Foreskin keratinocyte (primary cell): ENCODE measurements at places on chromosomes 4 and X.

- DNase-seq, result no peak
Observed at GRCh38 chr4:166042510-166043055, 169.5 kb downstream of the TLL1 start.

DNA sequence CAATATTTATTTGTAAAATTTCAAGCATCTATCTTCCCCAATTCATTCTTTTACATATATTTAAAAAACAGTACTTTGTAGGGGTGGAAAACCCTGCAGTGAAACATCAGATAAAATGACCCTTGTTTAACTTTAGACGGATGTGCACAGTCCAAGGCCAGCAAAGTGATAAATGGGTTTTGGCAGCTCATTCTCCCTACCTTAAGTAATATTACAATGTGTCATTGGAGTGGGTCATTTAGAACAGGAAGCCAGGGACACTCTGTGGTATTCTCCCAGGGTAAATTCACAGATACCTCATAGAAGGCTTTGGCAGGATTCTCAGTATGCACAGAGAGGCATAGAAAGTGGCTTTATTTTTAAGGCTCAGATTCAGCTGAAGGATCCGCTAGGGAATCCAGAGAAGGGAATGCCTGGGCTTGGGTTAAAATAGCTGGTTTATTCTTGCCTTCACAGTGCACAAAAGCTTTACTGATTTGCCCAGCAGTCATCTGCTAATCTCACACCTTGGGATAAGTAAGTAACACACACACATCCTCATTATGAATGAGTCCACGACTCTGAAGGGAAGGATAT lies 206.7 kb downstream of the RASL11B start:
- DNase-seq, result no peak

GRCh38 chrX:79162076-79162475 lies 17.6 kb downstream of the GPR174 start:
- no peak for DNase-seq

DNA sequence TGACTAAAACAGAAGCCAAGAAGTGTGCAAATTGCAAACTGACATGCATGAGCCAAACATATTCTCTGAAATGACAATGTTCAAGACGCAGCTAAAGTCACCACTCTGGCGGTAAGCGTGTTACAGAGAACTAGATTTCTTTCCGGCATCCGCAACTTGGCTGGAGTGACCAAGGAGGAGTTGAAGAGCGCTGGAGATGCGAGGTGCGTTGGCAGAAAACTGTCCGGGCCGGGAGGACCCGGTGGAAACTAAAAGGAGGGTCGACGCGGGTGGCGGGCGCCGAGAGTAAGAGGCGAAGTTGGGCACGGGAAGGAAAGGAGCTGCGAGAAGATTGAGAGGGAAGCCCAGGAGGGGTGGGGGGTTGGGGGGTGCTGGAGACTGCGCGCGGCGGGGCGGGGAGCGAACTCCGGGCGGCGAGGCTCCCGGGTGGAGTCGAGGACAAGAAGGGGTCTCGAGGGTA lies 807 bp downstream of the SEL1L3 start:
- peak; percentile 42 for DNase-seq

GRCh38 chr4:173301518-173302201 lies 32.5 kb downstream of the HMGB2 start:
- DNase-seq, result no peak

DNA sequence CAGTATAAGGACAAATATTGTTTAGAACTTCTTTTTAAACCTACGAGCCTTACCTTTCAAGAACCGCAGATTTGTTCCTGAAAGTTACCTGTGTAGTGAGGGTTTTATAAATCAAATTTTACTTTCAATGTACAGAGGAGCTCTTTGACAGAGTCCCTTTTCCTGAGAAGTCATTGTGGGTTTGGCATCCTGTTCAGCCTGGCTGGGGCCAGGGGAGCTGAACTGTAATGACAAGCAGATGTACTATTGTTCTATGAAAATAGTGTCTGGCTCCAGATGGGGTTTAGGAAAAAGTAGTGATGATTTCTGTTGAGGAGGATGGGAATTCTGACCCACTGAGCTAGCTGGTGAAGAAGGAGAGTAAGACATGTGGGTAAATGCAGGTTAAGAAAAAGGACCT lies 196.2 kb upstream of the PGRMC2 start:
- no peak for DNase-seq

GRCh38 chrX:149950681-149951080 lies 12.4 kb upstream of the EOLA2 start:
- DNase-seq, result no peak

- DNase-seq, result no peak
Observed at GRCh38 chr4:187715466-187715865, 280.1 kb upstream of the ZFP42 start.

DNA sequence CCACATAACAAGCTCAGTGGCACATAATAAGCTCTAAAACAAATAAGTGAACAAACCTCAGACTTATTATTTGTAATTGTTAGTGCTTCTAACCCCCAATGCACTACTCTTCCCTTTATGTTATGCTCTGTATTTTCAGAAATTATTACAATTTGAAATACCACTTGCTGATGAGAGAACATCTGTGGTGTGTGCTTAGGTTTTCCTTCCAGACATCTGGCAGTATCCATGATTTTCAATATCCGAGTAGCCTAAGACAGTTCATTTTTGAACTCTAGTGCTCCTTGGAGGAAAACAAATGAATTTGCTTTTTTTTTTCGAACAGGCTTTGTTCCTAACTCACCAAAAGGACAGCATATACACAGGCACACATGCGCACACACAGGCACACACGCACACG lies 278.7 kb upstream of the CLNK start:
- DNase-seq, result no peak

DNA sequence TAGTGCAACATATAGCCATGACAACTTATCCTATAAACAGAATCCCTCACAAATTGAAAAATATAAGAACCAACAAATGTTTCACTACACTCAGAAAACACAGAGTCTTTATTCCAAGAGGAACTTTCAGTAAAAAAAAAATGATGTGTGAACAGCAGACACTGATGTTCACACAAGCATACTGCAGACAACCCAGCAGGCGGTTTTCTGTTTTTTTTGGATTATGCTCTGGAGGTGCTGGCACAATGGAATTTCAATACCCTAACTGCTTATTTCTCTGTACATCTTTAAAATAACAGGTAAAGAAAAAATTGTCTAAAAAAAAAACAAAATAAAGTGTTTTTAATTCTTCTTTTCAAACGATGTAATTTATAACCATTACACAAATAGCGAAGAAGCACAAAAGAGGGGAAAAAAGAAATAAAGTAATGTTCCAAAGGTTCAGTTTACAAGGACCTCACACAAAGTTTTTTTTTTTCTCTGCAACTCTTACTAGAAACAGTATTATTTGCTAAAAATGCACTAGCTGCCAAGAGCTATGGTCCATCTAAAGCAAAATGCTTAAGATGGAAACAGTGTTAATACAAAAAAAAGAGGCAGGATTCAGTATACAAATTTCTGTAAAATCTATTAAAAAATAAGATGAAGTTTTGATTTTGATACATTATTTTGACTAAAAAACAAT lies 55.3 kb downstream of the ANAPC10 start:
- no peak for DNase-seq

DNA sequence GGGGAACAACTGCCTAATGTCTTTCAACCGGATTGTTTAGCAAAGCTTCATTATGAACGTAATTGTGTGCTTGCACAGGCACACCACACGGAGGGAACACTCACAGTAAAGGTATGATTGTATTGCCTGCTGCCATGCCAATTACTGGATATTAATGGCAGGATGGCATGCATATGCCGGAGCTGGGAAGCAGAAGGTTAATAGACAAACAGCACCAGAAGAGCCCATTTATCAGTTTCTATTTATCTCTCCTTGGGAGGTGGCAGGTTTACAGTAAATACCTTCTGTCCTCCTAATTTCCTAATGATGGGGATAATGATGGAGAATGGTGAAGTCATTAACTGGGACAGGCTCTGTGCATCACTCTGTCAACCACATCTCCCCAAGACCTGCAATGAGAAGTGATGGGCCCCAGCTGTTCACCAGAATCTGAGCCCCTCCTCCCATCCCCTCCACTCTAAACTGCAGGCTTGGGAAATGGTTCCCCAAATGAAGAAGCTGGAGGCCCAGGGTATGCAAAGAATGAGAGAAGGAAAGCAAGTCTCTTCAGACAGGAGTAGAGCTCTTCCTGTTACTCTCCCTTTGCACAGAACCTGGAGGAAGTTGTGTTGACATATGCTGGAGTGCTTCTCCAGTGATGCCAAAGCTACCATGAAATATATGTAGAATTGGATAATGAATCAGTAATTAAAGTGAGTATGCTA lies 160.8 kb downstream of the NAA11 start:
- no peak for DNase-seq

GRCh38 chr4:183299464-183299863 lies 20.6 kb downstream of the CLDN22 start:
- no peak for DNase-seq

GRCh38 chr4:145656156-145656555 lies 23.8 kb upstream of the C4orf51 start:
- DNase-seq, result no peak

DNA sequence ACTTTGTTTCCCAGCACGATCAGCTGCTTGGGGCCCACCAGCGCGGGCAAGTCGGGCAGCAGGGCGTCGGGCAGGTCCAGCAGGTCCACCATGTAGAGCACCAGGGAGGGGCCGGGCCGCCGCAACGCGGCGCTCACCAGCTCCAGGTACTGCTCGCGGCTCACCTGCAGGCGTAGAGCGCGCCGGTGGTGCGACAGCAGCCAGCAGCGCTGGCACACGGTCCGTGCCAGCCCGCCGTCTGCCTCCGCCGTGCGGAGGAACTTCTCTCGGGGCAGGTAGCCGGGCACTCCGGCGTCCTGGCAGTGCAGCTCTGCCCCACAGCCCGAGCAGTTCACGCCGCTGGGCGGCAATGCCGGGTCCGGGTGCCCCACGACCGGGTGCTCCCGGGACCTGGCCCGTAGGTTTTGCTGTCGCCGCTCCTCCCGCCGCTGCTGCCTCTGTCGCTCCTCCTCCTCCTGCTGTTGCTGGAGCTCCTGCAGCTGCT lies 527 bp downstream of the NOA1 start:
- DNase-seq, result peak; percentile 28

DNA sequence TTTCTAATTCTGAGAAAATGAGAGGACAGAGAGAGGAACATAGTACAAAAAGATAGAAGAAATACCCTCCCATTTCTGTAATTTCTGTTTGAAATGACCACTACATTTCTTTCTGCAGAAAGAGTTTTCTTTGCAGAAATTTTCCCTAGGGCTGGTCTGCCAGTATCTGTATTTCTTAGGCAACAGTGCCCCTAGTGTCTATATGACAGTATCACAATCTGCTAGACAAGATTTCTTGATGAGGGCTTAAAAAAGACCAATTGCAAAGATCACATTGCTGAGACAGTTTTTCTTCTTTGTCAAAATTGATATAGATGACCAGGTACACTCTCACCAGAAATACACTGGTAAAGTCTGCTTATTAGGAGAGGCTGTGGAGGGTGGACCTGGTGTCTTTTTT lies 81.0 kb upstream of the ZDHHC15 start:
- peak; percentile 2 for DNase-seq

- peak; percentile 52 for DNase-seq
Observed at GRCh38 chr4:4574792-4575191, 32.9 kb upstream of the STX18 start.

DNA sequence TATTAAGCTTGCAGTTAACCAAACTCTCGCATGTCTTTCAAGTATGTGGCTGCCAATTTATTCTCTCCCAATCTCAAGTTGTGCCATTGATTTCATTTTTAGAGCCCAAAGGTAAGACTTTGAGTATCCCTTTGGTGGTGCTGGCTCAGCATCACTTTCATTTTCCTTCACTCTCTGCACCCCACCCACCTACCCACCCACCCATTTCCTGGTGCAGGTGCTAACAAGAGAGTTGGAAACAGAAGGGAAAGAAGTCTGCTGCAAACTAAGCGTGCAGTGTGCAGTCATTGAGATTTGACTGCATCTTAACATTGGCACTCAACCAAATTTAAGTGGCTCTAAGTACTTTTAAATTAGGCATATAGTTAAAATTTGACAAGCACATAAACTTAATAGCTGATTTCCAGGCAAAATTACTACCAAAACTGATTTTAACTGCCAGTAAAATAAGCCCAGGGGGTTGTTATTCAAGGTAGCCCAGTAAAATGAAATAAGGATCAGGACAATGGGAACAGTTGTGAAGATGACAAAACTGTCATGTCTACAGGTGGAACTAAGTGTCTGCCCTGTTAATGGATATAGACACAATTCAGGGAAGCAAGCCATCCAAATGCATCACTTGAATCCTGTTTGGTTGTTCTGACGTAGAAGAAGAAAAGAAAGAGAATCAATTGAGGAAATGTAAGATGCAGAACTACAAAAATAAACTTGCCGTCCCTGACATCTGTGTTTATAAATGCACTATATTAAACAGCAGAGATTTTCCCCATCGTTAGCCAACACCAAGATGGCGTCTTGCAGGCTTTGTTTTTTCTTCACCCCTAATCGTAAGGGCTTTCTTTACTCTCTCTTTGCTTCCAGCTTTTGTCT lies 184.2 kb downstream of the KDR start:
- no peak for DNase-seq

DNA sequence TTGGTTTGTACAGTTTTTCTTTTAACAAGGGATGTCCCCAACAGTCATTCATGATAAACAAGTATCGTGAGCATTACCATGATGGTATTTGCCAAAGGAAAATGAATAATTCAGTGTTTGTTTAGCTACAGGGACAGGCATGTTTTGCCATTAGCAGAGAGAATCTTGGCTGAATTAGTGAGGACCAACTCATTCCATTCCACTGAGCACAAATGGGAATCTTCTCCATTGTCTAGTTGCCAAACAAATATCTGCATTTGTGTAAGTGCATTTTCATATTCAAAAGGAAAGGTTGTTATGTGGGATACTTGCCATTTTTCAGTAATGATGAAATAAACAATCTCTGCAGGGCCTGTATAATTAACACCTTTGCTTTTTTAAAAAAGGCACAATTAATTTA lies 1762.6 kb downstream of the RPA4 start:
- peak; percentile 2 for DNase-seq

- DNase-seq, result no peak
Observed at GRCh38 chrX:119453202-119453601, 15.0 kb upstream of the SLC25A5 start.

- DNase-seq, result no peak
Observed at GRCh38 chr4:123596805-123597204, 200.2 kb downstream of the SPRY1 start.
